ENCODE measurements at places on chromosomes 16 and 17.

DNA sequence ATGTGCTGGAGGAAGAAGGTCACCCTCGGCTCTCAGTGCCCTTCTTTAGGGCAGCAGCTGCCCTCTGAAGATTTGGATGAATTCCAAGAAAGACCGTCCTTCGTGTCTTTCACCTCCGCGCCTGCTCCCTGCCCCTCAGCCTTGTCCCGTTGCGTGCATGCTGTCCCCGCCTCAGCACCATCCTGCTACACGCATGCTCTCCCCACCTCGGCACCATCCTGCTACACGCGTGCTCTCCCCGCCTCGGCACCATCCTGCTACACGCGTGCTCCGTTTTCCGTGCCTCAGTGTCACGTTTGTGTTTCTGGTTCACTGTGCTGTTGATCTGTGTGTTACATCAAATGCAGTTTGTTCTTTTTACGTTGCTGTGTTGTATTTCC is 13.5 kb downstream of the ACSF3 start:
- DNase-seq, result no peak

GRCh38 chr16:13811834-13812233 is 108.1 kb upstream of the ERCC4 start:
- no peak for DNase-seq

- DNase-seq, result no peak
Measured at GRCh38 chr17:72204742-72205141, 83.9 kb downstream of the SOX9 start.

DNA sequence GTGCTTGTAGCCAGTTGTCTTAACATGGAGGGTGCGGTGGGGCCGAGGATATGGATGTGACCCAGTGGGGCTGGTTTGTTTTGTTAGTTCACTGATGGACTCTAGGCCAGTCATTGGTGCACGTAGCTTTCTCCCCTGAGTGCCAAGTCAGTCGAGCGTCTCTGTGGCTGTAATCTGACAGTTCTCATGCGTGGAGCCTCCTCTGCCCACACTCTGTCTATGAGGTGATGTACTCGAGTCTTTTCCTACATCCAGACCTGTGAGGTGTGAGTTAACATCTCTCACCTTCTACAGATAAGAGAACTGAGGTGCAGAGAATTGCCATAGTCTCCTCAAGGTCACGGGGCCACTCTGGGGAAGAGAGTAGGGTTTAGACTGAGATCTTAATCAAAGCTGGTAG is 90.2 kb downstream of the MARCHF10 start:
- no peak for DNase-seq

DNA sequence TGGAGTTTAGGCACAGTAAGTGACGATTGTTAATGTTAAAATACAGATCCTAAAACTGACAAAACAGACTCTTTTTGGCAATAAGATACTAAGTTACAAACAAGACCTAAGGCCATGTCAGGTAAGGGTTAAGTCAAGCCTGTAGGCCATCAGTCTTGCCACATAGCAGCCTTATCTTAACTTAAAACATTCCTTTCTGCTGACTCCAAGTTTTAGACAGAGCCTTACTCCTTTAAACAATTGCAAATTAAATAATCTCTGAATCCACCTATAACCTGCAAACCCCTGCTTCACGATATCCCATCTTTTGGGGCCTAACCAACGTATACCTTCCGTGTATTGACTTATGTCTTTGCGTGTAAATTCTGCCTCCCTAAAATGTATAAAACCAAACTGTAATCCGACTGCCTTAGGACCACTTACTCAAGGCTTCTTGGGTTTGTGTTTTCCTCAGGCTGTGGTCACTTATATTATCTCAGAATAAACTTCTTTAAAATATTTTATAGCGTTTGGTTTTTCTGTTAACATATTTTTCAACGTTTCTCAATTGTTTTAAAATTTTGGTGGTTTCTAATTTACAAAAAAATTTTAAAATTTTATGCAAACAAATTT is 64.4 kb downstream of the EFCAB5 start:
- DNase-seq, result peak; percentile 5

Data from HepG2 (cell line).